Activated naive CD4-positive, alpha-beta T cell treated with anti-CD3 and anti-CD28 coated beads, Interleukin-2, amount 10 ng/mL, durations not matched to agents 5 hours and 36 hours (primary cell): ENCODE measurements at places on chromosomes 16 and 17. TPM values are rescaled to one million over a fixed set of nuclear protein-coding genes. Genes with fewer than 3 reads are reported as not detected.

The CACNG3 gene
- not detected for total RNA-seq

The OXLD1 gene
- 56.5 TPM for total RNA-seq

The OTOA gene
- 0.07 TPM for total RNA-seq

The PRSS53 gene
- total RNA-seq = 5.1 TPM

The HS3ST6 gene
- total RNA-seq = not detected

The ADAD2 gene
- not detected for total RNA-seq

The CDH5 gene
- not detected for total RNA-seq

The KRTAP4-3 gene
- total RNA-seq = not detected

The LRRC46 gene
- 0.63 TPM for total RNA-seq

The PRSS22 gene
- total RNA-seq = not detected

The USP22 gene
- 156 TPM for total RNA-seq

The AANAT gene
- total RNA-seq = not detected

The SCNN1B gene
- not detected for total RNA-seq

The CUEDC1 gene
- total RNA-seq = not detected

The NOTUM gene
- total RNA-seq = 0.34 TPM

The SMIM22 gene
- total RNA-seq = not detected

The CCDC47 gene
- total RNA-seq = 47.9 TPM

The LGALS9B gene
- not detected for total RNA-seq

The DOC2B gene
- total RNA-seq = not detected

The GNG13 gene
- not detected for total RNA-seq

The CEP20 gene
- total RNA-seq = 34.3 TPM

The UTP18 gene
- total RNA-seq = 41.8 TPM

The TPSG1 gene
- total RNA-seq = not detected

The CES5A gene
- not detected for total RNA-seq

The TNFRSF12A gene
- total RNA-seq = 3.8 TPM

The ZG16 gene
- not detected for total RNA-seq

The TBC1D3I gene
- 0.18 TPM for total RNA-seq

The HBM gene
- not detected for total RNA-seq

The MYL11 gene
- 0.78 TPM for total RNA-seq

The GINS2 gene
- 31.8 TPM for total RNA-seq

The RUNDC3A gene
- total RNA-seq = 0.07 TPM

The ATP5PD gene
- 234 TPM for total RNA-seq

The XAF1 gene
- 163 TPM for total RNA-seq

The PYCARD gene
- 92.6 TPM for total RNA-seq

The HAS3 gene
- 0.43 TPM for total RNA-seq

The BCO1 gene
- not detected for total RNA-seq

The CCDC200 gene
- not detected for total RNA-seq

The NR1D1 gene
- total RNA-seq = 5.9 TPM

The SOX9 gene
- total RNA-seq = not detected
